ENCODE measurements at places on chromosomes 1 and 21.
A peak's percentile ranks its signal among the peaks of the same experiment; 100 is the strongest.

DNA sequence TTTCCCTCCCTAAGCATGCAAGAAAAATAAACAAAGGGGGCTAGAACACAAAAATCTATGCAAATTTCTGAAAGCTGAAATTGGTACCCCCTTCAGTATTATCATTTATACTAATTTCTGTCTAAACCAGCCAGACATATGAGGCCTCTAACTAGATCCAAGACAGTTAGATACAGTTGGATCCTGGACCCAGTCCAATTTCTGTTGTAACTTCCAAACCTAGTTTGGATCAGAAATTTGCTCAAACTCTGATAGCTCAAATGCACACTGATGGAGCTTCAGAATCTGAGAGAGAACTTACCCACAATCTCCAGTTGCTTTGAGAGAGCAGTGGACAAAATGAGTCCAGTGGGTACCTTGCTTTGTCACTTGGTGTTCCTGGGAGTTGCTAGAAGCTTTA, 11.9 kb downstream of the CEP350 start:
- no peak for DNase-seq

DNA sequence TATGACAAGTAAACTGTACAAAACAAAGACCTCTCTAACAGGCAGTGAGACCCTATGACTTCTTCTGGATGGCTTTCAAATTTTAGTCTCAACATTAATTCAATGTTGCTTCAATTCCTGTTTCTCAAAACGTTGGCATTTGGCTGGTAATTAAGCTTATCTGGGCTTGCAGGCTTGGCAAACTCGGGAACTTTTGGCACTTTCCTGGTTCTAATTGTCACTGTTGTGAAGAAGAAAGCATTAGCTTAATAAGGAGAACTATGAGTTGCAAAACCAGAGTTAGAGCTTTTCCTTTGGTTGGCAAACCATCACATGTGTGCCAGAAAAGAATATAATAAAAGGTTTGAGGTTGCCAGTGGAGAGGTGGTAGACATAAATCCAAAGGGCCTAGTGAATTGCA, 698.3 kb downstream of the LRRIQ3 start:
- no peak for DNase-seq

DNA sequence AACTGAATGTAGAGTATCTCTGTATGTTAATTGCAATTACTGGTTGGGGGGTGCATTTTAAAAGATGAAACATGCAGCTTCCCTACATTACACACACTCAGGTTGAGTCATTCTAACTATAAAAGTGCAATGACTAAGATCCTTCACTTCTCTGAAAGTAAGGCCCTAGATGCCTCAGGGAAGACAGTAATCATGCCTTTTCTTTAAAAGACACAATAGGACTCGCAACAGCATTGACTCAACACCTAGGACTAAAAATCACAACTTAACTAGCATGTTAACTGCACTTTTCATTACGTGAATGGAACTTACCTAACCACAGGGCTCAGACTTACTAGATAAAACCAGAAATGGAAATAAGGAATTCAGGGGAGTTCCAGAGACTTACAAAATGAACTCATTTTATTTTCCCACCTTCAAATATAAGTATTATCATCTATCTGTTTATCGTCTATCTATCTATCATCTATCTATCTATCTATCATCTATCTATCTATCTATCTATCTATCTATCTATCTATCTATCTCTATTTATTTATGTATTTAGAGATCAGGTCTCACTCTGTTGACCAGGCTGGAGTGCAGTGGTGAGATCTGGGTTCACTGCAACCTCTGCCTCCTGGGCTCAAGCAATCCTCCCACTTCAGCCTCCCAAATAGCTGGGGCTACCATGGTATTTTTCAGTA, 47.8 kb downstream of the CHML start:
- no peak for DNase-seq

- DNase-seq: no peak
Observed at GRCh38 chr1:202628646-202629215, 81.5 kb downstream of the SYT2 start.

DNA sequence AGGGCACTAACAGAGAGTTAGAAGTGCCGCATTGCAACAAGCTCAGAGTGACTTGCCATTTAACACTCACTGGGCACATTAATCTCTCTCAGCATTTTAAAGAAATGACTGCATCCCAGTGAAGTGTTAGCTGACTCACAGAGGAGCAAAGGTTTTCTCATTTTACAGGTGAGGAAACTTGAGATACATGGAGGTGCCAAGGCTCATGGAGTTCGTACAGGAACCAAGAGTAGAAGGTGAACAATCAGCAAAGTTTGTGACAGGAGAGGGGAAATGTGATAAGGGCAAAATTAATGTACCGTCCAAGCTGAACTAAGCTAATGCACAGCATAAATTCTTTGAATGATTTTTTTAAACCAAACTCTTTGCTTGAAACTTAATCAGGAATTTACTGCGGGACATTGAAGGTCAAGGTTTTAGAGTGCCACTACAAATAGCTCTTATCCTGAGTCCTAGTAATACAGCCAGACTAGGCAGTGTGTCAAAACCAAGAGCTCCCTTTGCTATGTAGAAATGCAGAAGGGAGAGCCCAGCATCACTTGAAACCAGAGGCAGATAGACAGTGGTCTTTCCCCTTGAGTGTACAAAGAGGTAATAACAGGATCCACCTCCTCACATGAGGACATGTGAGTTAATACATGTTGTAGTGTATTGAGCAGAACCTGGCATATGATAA, 22.4 kb upstream of the NTPCR start:
- no peak for DNase-seq

- no peak for DNase-seq
Observed at GRCh38 chr1:101371259-101371658, 134.4 kb downstream of the S1PR1 start.

GRCh38 chr1:173117761-173118160, 67.0 kb upstream of the TNFSF18 start:
- DNase-seq: no peak

DNA sequence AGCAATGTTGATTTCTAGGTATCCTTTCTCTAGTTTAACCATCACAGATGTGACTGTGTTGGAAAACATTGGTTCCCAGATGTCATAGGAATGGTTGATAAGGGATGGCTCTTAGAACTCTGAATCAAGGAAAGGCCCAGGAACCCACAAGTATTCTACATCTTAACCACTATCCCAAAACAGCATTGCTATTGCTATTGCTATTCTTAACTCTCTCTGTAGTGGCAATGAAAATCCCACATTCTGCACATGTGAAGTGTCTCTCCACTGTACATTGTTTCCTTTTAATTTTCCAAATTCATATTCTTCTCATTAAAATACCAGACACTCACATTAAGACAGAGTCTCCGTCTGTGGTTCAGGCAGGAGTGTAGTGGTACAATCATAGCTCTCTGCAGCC, 420.4 kb upstream of the RUNX1 start:
- DNase-seq: no peak

DNA sequence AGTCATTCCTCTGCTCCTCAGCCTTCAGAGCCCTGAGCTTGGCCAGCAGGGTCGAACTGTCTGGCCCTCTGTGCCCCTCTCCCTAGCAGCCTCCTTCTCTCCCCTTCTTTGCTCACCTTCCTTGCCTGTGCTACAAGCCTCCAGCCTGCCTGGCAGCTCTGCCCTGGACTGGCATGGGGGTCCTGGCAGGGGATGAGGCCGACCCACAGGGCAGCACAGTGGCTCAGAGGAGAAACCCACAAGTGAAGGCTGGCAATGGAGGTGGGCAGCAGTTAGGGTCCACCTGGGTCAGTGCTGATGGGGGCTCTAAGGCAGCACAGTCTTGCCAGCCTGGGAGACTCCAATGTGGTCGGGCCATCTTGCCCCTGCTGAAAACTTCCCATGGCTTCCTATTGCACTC, 274.2 kb downstream of the GRIK3 start:
- no peak for DNase-seq

DNA sequence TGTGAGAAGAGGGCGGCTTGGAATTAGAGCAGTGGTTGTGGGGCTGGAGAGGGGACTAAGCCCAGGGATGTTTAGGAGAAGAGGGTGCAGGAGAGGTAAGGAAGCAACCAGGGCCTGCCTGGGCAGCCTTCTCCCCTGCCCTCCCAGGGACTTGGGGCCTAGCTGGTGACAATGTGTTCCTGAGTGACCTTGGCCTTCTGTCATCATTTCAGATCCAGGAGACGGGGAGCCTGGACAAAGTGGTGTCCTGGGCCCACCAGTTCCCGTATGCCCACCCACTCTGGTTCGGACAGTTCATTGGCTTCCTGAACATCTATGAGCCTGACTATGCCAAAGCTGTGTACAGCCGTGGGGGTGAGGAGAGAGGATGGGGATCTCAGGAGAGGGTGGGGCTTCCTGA, 11.8 kb downstream of the CYP4B1 start:
- DNase-seq: no peak

GRCh38 chr1:204417074-204417997, 5.7 kb upstream of the PPP1R15B start:
- DNase-seq: peak; percentile 88

DNA sequence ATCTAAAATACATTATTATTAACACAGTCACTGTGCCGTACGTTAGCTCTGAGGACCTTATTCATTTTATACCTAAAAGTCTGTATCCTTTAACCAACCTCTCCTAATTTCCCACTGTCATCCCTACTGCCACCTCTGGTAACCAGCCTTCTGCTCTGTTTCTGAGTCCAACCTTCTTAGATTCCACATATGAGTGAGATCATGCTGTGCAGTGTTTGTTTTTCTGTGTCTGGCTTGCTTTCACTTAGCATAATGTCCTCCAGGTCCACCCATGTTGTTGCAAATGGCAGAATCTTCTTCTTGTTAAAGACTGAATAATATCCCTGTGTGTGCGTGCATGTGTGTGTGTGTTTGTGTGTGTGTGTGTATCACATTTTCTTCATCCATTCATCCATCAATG, 64.2 kb downstream of the ETS2 start:
- no peak for DNase-seq

- peak; percentile 66 for DNase-seq
Observed at GRCh38 chr1:46248122-46248920, 758 bp downstream of the RAD54L start.

DNA sequence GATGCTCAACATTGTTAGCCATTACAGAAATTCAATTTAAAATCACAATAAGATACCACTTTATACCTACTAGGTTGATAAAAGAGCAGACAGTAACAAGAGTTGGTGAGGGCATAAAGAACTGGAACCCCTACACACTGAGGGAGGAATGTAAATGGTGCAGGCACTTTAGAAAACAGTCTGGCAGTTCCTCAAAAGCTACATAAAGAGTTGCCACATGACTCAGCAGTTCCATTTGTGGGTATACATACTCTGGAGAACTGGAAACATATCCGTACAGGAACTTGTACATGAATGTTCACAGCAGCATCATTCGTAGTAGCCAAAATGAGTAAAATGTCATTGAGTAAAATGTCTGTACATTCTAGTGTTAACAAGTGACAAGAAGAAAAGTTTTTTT, 17.0 kb downstream of the NSL1 start:
- DNase-seq: no peak

DNA sequence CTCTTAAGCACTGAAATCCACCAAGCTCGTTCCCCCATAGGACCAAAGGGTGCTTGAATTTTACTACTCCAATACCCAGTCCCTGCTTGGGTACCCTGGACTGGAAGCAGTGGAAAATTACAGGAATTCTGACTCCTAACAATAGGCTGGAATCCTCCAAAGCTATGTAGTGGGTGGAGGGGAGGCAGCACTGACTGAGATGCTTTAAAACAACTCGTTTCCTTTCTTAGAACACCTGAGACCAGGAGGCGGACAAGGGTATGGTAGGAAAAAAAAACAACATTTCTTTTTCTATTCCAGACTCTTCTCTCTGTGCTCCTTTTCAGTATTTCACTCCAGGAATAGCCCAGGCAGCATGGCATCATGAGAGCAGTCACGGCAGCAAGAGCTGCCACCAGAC, 2.3 kb downstream of the PEF1 start:
- no peak for DNase-seq

GRCh38 chr1:185438936-185439335, 121.9 kb upstream of the IVNS1ABP start:
- no peak for DNase-seq

DNA sequence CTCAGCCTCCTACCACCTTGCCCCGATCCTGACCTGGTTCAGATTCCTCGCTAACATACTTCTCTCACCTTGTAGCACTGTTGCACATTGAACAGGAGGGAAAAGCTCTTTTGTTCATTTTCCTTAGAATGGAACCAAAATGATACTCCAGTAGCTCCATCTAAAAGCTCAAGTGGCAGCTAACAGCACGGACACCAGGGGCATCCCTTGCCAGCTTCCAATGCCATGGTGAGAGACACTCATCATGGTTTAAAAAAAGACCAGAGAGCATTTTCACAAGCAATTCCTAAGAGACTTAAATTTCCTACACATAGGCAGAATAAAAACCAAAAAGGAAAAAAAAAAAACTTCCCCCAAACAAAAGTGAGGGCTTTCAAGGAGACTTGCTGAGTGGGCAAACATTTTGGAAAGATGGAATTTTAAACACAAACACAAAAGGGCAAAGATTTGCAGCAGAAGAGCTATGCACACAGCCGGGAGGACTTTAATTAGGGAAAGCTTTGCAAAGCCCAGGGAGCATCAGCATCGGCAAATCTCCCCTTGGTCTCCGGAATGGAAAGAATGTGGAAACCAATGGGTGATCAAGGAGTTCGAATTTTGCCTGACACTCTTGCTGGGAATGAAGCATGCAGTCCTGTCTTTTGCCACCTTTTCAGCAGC, 84.3 kb downstream of the CAPZB start:
- DNase-seq: no peak

DNA sequence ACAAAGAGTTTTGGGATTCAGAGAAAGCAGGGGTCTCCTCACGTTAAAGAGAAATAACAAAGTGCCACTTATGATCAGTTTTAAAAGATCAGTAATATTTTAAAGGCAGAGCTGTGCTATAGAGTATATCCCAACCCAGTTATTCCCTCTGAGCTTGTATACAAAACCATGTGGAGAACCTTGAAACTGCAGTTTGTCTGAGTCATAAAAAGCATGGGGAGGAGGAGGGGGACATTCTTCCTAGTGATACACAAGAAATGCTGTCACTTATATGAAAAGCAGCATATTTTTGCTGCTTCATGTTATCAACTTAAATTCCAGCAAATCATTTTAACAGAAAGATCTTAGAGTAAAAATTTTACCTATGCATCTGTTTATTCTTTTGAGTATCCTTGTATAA, 244.5 kb downstream of the GPR52 start:
- DNase-seq: no peak

DNA sequence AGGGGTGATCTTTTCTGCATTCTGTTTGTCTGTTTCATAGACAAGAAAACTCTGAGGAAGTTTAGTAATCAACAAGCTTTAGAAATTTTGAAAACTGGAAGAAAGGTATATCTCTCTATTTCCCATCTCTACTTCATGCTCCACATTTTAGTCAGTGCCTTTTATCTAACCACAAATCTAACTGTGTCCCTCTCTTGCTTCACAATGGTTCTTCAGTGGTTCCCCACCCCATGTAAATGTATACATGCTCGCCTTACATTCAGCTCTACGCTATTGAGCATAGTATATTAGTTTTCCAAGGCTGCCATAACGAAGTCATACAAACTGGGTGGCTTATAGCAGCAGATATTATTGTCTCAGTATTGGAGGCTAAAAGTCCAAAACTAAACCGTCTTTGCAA, 14.4 kb upstream of the SAMSN1 start:
- DNase-seq: no peak

- no peak for DNase-seq
Observed at GRCh38 chr1:209434066-209434465, 149.4 kb upstream of the CAMK1G start.

Data from suprapubic skin (tissue), 4 donors.